Temporal lobe (tissue), 4 donors: ENCODE measurements at places on chromosomes 3 and 15. TPM values are rescaled to one million over a fixed set of nuclear protein-coding genes. Genes with fewer than 3 reads are reported as not detected.

The C3orf49 gene
- total RNA-seq = not detected

The ATP1B3 gene
- total RNA-seq = 34.9 TPM

The SGO1 gene
- total RNA-seq = 2.0 TPM

The ZNF80 gene
- total RNA-seq = not detected

The IL12A gene
- total RNA-seq = 0.74 TPM

The ACKR2 gene
- 0.74 TPM for total RNA-seq

The RAF1 gene
- 126 TPM for total RNA-seq

The ADPGK gene
- 23.8 TPM for total RNA-seq

The TMEM62 gene
- total RNA-seq = 37.4 TPM

The TLE3 gene
- 104 TPM for total RNA-seq

The KLHDC8B gene
- total RNA-seq = 15.5 TPM

The USP13 gene
- total RNA-seq = 11.1 TPM

The CTXND1 gene
- 0.74 TPM for total RNA-seq

The CEP19 gene
- total RNA-seq = 6.9 TPM

The ASB14 gene
- total RNA-seq = not detected

The CNTN6 gene
- 10.8 TPM for total RNA-seq

The PLSCR5 gene
- 0.25 TPM for total RNA-seq

The IGF1R gene
- total RNA-seq = 46.0 TPM

The EXD1 gene
- 0.25 TPM for total RNA-seq

The RBP2 gene
- not detected for total RNA-seq

The SLC22A14 gene
- 0.25 TPM for total RNA-seq

The ZNF620 gene
- total RNA-seq = 9.3 TPM

The GOLGA6B gene
- total RNA-seq = not detected

The ZNF662 gene
- total RNA-seq = 15.0 TPM

The UNC13C gene
- 10.8 TPM for total RNA-seq

The TBL1XR1 gene
- 187 TPM for total RNA-seq

The STAC gene
- total RNA-seq = 3.9 TPM

The CD276 gene
- total RNA-seq = 36.6 TPM

The FAM81A gene
- total RNA-seq = 51.1 TPM

The PPIB gene
- 88.0 TPM for total RNA-seq

The TRH gene
- 4.4 TPM for total RNA-seq

The CELF6 gene
- 10.3 TPM for total RNA-seq

The TMEM207 gene
- not detected for total RNA-seq

The FBLN2 gene
- 9.1 TPM for total RNA-seq

The CX3CR1 gene
- 5.9 TPM for total RNA-seq

The GOLGA8S gene
- total RNA-seq = under 0.01 TPM

The HAPLN3 gene
- 4.7 TPM for total RNA-seq

The ST8SIA2 gene
- total RNA-seq = 77.4 TPM

The FSD2 gene
- total RNA-seq = not detected

The FGF7 gene
- 1.2 TPM for total RNA-seq

The SCAANT1 gene
- not detected for total RNA-seq

The PDIA3 gene
- 33.9 TPM for total RNA-seq

The COL6A5 gene
- total RNA-seq = under 0.01 TPM

The CLDN18 gene
- under 0.01 TPM for total RNA-seq

The TRIM42 gene
- not detected for total RNA-seq

The TRIM71 gene
- total RNA-seq = 2.5 TPM

The TRAIP gene
- 1.7 TPM for total RNA-seq

The SCN11A gene
- 0.25 TPM for total RNA-seq

The CKMT1A gene
- 4.7 TPM for total RNA-seq
